ENCODE measurements at places on chromosomes 12 and 14. TPM values are rescaled to one million over a fixed set of nuclear protein-coding genes. Genes with fewer than 3 reads are reported as not detected.

- H3K27ac ChIP-seq = no peak overlapping the region
- DNase-seq = no peak
- peaks cover 5% of the 10 kb centered on the region for H3K36me3 ChIP-seq
- H3K4me1 ChIP-seq = 0 out of 2 replicates have a peak, but pooled peaks cover 3% of the 10 kb centered on the region
- no peaks in the 10 kb centered on the region for H3K27me3 ChIP-seq
Measured at GRCh38 chr12:106863189-106863588, 88.7 kb downstream of the RIC8B start.

GRCh38 chr14:53060046-53060445 is 93.1 kb downstream of the DDHD1 start:
- H3K36me3 ChIP-seq = peaks cover 1% of the 10 kb centered on the region
- no peaks in the 10 kb centered on the region for H3K4me1 ChIP-seq
- DNase-seq = no peak
- no peak overlapping the region for H3K27ac ChIP-seq
- no peaks in the 10 kb centered on the region for H3K27me3 ChIP-seq

DNA sequence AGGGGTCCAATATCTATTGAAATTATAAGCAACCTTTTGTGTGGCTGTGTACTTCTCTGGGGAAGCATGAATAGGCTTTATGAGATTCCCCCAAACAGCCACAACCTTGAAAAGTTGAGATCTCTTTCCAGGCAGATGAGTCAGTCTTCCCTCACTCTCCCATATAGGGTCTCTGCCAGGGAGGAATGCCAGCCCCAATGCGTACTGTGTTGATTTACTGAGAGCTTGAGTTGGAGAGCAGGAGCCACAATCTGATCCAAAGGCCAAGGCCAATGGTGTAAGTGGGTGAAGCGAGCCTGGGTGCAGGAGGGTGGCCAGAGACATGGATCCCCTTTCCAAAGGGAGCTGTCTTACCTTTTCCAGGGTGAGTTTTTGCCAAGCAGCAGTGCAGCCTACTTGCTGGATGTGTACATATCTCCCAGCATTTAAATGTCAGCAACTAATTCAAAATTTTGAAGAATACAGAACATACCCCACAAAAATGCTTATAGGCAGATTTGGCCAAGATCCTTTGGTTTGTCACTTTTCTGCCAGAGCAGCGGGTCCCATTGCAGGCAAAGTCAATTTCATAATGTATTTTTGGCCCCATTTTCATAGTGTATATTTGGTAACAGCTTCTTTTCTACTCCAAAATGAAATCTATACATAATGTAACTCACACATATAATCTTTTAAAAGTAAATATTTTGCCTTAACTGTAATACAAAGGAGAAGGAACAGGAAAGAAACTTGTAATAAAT is 88.2 kb downstream of the TBC1D30 start:
- DNase-seq = no peak
- H3K27ac ChIP-seq = no peak overlapping the region
- no peaks in the 10 kb centered on the region for H3K36me3 ChIP-seq
- H3K27me3 ChIP-seq = no peaks in the 10 kb centered on the region

Gene TMPRSS12
- total RNA-seq = not detected

Data from H9 (cell line).